ENCODE measurements at places on chromosomes 11 and 22.

GRCh38 chr11:85440273-85440672, 186.9 kb downstream of the DLG2 start:
- no peak for ATAC-seq

- ATAC-seq, result no peak
Observed at GRCh38 chr11:2447951-2448650, 3.3 kb downstream of the KCNQ1 start.

DNA sequence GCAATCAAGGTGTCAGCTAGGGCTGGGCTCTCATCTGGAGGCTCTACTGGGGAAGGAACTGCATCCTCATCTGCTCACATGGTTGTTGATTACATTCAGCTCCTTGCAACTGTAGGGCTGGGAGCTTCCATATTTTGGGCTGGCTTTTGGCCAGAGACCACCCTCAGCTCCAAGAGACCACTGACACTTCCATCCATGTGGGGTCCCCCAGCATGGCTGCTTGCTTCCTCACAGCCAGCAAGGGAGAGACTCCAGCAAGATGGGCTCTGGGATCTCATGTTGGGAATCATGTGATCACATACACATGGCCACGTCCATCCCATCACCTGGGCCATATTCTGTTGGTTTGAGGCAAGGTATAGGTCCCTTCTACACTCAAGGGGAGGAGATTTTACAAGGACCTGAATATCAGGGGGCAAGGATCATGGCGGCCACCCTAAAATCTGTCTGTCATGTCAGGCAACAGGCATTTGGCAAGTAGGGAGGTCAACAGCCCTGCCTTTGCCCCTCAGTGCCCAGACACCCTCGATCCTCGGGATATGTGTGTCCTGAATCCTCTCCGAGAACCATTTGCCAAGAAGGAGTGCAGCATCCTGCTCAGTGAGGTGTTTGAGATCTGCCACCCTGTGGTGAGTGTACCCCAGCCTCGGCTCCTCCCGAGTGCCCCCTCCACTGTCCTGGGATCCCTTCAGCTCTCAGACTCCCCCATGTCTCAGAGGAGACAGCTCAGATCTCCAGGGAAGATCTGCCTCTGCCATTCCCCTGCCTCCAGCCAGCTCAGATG, 48.7 kb downstream of the OTOG start:
- no peak for ATAC-seq

DNA sequence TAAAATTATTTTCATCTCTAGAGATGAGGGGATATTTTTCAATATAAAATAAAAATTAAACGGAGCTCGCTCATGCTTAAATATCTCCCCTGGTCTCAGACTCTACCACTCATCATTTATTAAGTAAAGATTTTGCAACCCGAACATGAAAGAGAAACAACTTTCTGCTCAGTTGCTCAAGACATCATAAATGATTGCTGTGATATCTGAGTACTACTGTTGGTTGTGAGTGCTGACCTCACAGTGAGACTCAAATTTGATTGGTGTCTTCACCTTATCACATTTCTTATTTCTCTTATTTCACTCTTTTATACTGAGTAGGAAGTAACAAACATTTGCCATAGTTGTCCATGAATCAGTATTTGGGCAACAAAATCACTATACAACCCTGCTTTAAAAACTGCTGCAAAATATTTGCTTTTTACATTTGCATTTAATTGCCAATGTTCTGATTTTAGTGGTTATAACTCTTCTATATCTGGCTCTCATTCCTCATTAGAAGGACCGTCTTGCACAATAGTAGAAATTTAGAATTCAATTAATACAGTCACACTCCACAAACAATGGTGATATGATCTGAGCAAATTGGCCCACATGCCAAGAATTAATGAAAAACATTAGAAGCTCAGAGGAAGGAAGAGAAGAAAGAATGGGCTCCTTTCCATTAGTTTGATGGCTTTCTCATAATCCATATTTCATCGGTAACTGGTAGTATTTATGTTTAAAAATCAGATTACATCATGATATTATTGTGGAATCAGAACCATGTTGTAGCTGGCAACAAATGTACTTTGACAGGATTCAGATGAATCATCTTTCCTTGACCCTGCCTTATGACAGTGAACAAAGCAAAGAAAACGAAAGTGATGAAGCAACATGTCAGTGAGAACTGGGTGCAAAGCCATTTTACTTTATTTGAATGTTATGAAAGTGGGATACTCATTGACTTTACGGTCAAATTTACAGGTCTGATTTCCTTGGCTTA, 973.6 kb upstream of the TENM4 start:
- no peak for ATAC-seq

DNA sequence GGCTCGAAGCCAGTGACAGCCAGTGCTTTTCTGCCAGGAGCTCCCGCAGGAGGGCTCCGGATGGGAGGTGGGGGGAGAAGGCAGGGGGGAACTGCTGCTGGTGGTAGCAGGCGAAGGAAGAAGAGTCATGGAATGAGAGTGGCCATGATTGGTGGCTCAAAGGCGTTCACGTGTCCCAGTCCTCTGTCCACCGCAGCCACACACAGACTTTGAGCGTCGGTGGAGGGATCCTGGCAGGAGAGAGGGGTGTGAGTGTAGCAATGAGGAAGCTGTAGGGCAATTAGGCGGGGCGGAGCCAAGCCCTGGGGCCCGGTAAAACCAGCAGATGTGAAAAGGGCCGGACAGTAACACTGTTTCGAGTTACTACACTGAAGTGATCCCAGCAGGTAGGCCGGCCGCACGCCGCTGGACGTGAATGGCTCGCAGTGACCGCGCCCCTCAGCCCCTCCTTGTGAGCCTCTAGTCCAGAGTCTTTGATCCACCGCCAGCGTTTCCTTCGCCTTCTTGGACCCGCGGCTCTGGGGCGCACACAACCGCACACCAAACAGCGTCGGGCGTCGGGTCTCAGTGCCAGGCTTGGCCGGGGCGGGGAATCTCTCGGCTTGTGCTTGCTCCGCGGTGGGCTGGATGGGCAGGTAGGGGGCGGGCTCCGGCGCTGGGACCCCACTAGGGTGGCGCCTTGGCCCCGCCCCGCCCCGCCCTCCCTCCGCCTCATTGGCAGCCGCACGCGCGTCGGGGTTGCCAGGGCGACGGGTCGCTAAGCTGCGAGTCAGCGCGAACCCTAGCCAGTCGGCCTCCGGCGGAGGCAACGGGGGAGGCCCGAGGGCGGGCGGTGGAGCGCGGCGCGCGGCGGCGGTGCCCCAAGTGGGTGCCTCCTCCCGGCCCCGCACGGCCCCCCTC, at the start of gene LRRC10B:
Gene LRRC10B, plus strand, starts transcription at position 788 of the 900 bp plus-strand sequence. CDS start 250 bp downstream, outside the sequence.
- ATAC-seq, result peak; percentile 39
